Articular chondrocyte of knee joint (primary cell): ENCODE measurements at places on chromosomes 12 and 14. TPM values are rescaled to one million over a fixed set of nuclear protein-coding genes. Genes with fewer than 3 reads are reported as not detected.

The KRT6B gene
- not detected in 2 replicates for total RNA-seq

The PRB2 gene
- not detected in 2 replicates for total RNA-seq

The PIWIL1 gene
- total RNA-seq = not detected in 2 replicates

The GNB3 gene
- total RNA-seq = 3.7 and 4.3 TPM in 2 replicates

The PROX2 gene
- not detected in 2 replicates for total RNA-seq

The TMEM233 gene
- total RNA-seq = under 0.01 and 0.32 TPM in 2 replicates

The C1S gene
- 381 and 511 TPM in 2 replicates for total RNA-seq

The SIX6 gene
- not detected in 2 replicates for total RNA-seq

The KCNJ8 gene
- total RNA-seq = 0.22 and 0.26 TPM in 2 replicates
